Smooth muscle cell of trachea (primary cell): ENCODE measurements at places on chromosomes 2 and 18. TPM values are rescaled to one million over a fixed set of nuclear protein-coding genes. Genes with fewer than 3 reads are reported as not detected.

SKOR2 gene
- not detected in 2 replicates for total RNA-seq

RTP5 gene
- total RNA-seq = not detected in 2 replicates

NOL4 gene
- total RNA-seq = not detected in 2 replicates

CYP27A1 gene
- total RNA-seq = 19.1 and 53.1 TPM in 2 replicates

CYRIA gene
- 4.3 and 4.5 TPM in 2 replicates for total RNA-seq

LCT gene
- under 0.01 TPM in 2 replicates for total RNA-seq

POTEJ gene
- total RNA-seq = not detected in 2 replicates

CFAP65 gene
- total RNA-seq = under 0.01 TPM in 1 of 2 replicates, not detected in the other

CAD gene
- 37.8 and 41.5 TPM in 2 replicates for total RNA-seq

FAHD2B gene
- 6.5 and 8.3 TPM in 2 replicates for total RNA-seq

LRRC30 gene
- total RNA-seq = not detected in 2 replicates

OR6B2 gene
- 0.17 TPM in 1 of 2 replicates, not detected in the other for total RNA-seq

SULT1C2 gene
- 0.44 and 0.50 TPM in 2 replicates for total RNA-seq

RASGRP3 gene
- total RNA-seq = 1.3 and 1.5 TPM in 2 replicates

SPR gene
- total RNA-seq = 20.5 and 32.6 TPM in 2 replicates

ALPI gene
- not detected in 2 replicates for total RNA-seq

GLI2 gene
- total RNA-seq = 3.2 and 13.1 TPM in 2 replicates

HMSD gene
- total RNA-seq = 0.15 and 0.17 TPM in 2 replicates

NBEAL1 gene
- 44.2 and 48.0 TPM in 2 replicates for total RNA-seq

KIAA2012 gene
- total RNA-seq = 0.17 TPM in 1 of 2 replicates, not detected in the other

CNTNAP5 gene
- not detected in 2 replicates for total RNA-seq

SERPINB7 gene
- total RNA-seq = 0.87 and 1.7 TPM in 2 replicates

MC2R gene
- not detected in 2 replicates for total RNA-seq

APCDD1 gene
- total RNA-seq = 1.9 and 4.5 TPM in 2 replicates

NDUFB3 gene
- total RNA-seq = 40.9 and 99.6 TPM in 2 replicates

TRAPPC12 gene
- total RNA-seq = 80.4 and 97.3 TPM in 2 replicates

EHD3 gene
- total RNA-seq = 33.0 and 34.6 TPM in 2 replicates

RNASEH1 gene
- 28.3 and 41.3 TPM in 2 replicates for total RNA-seq

LONRF2 gene
- under 0.01 TPM in 2 replicates for total RNA-seq

SERPINB11 gene
- not detected in 2 replicates for total RNA-seq

KYNU gene
- 1.2 and 5.3 TPM in 2 replicates for total RNA-seq

SYT4 gene
- total RNA-seq = not detected in 2 replicates

MYO3B gene
- total RNA-seq = 0.15 and 0.17 TPM in 2 replicates

SERPINB12 gene
- not detected in 2 replicates for total RNA-seq

TRIM43 gene
- total RNA-seq = not detected in 2 replicates
